ENCODE measurements at places on chromosomes 5 and 9. TPM values are rescaled to one million over a fixed set of nuclear protein-coding genes. Genes with fewer than 3 reads are reported as not detected.

The HAPLN1 gene
- not detected for total RNA-seq

The LHX3 gene
- 0.08 TPM for total RNA-seq

The CDHR2 gene
- not detected for total RNA-seq

The RNF224 gene
- total RNA-seq = 2.7 TPM

The TCF7 gene
- total RNA-seq = 4.6 TPM

The DMRTA1 gene
- total RNA-seq = 1.8 TPM

The CRHBP gene
- 0.36 TPM for total RNA-seq

The GABBR2 gene
- total RNA-seq = not detected

The MLANA gene
- total RNA-seq = not detected

The ZNF366 gene
- total RNA-seq = 1.1 TPM

The MSMP gene
- not detected for total RNA-seq

The RLN2 gene
- not detected for total RNA-seq

The SLCO6A1 gene
- not detected for total RNA-seq

The ANKRD55 gene
- not detected for total RNA-seq

The PCDHAC2 gene
- 0.24 TPM for total RNA-seq

The MCTP1 gene
- total RNA-seq = 4.6 TPM
